Central memory CD4-positive, alpha-beta T cell (primary cell): ENCODE measurements at places on chromosomes 2 and 18.

- peak; percentile 45 for DNase-seq
These were observed 37.2 kb downstream of the TSHZ1 start for GRCh38 chr18:75247611-75248421.

DNA sequence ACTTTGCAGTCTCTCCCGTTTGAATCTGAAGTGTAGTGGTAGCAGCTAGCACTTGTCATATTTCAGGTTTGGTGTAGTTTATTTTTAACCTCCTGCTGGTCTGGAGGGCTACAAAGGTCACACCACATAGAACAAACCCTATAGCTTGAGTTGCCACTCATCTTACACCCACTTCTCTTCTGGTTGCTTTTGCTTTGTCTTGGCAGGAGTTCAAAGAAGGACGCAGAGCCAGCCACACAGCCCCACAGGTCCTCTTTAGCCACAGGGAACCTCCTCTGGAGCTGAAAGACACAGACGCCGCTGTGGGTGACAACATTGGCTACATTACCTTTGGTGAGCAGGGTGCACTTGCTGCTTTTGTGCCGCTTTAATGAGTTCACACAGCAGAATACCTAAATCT lies 15.6 kb upstream of the GPBAR1 start:
- no peak for DNase-seq

DNA sequence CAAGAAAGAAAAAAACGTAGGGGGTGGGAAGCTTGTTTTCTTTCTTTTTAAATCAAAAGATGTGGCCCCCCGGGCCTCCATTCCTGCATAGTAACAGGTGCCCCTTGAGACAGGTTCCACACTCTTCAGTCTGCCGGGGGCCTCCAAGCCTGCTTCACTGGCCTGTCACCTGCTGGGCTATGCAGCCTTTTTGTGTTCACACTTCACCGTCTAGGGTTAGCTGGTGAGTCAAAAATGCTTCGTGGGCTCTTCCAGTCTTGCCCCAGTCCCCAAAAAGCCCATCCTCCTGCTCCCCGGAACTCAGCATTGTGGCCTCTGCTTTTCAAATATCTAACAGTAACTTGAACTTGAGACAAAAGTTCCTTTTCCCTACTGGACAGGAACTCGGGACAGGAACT lies 67.9 kb downstream of the POLR1A start:
- no peak for DNase-seq

DNA sequence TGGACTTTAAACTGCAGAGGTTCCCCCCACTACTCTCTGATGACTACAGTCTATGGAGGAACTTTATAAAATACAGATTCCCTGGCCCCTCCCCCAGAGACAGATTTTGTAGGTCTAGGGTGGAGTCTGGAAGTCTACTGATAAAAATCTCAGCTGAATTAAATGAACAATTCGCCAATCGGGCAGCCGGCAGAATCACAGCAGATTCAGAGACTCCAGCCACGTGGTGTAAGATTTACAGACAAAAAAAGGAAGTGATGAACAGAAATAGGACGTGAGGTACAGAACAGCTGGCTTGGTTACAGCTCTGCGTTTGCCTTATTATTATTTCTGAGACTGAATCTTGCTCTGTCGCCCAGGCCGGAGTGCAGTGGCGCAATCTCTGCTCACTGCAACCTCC lies 21.4 kb upstream of the MTA3 start:
- no peak for DNase-seq

GRCh38 chr2:10883801-10884478 lies 27.8 kb upstream of the KCNF1 start:
- DNase-seq = no peak
